ENCODE measurements at places on chromosomes 12 and 14. TPM values are rescaled to one million over a fixed set of nuclear protein-coding genes. Genes with fewer than 3 reads are reported as not detected.

DNA sequence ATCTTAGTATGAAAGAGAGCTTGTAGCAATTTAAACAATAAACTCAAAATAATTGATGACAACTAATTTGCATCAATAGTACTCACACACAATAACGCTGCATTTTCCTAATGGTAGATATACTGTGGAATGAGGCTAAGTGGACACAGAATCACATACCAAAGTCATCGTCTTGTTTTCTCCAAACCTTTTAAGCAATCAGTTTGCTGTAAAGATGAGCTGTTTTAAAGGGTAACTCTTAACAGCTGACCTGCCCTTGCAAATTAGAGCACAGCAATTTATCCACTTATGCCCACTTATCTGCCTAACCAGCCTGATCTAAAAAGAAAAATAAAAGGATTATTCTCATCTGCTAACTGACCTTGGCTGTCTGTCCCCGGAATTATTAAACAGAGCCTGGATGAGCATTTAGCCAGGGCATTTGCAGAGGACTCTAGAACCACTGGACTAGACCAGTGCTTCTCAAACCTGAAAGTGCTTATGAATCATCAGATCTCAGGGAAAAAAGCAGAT lies 174.3 kb upstream of the BCL2L14 start:
- no peak for DNase-seq

DNA sequence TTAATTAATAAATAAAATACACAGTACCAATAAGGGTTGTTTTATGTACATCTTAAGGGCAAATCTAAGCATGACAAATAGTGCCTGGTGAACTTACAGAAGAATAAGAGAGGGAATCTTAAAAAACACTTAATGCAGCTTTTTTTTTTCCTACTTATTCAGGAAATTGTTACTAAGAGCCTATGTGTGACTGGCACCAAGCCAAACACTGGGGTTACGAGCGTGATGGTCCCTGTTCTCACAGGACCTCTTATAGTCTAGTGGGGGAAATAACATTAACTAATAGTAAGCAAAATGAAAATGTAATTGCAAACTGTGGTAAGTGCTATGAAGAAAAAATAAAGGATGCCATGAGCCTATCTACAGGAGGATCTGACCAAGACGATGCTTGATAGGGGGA lies 53.6 kb downstream of the RTN1 start:
- DNase-seq: no peak

DNA sequence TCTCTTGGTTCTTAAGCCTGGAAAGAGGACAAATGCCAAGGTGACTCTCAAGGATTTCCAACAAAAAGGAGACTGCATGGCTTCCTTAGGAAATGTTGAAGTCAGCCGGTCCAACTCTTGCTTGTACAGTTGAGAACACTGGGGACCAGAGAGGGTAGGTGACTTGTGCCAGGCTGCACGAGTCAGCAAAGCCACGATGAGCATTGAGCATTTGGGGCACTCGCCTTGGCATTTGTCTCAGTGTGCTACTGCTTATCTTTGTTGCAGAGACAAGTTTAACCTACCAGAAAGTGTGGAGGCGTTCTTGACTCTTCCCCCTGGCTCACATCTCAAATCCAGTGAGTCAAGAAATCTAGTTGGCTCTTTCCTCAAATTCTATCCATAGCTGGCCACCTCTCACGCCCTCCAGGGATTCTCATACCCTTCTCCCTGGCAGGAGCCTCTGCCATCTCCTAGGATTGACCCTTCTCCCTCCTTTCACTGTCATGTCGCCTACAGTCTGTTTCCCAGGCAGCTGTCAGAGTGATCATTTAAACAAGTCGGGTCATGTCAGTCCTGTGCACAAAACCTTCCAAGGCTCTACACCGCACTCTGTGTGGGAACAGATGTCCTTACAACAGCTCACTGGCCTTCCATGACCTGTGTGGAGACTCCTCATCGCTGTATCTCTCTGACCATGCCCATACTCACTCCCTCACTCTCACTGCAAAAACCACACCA lies 17.2 kb upstream of the KRT83 start:
- no peak for DNase-seq

MPHOSPH9 gene
- 7.6 TPM for total RNA-seq

TDRD9 gene
- 12.0 TPM for total RNA-seq

TAPBPL gene
- 23.7 TPM for total RNA-seq

SLC10A1 gene
- total RNA-seq: not detected
